CD4-positive, alpha-beta T cell (primary cell): ENCODE measurements at places on chromosomes 4 and X. TPM values are rescaled to one million over a fixed set of nuclear protein-coding genes. Genes with fewer than 3 reads are reported as not detected.

The SYTL5 gene
- not detected for total RNA-seq

The TMPRSS11A gene
- not detected for total RNA-seq

The GRIA3 gene
- total RNA-seq: not detected

The GAGE12H gene
- not detected for total RNA-seq

- DNase-seq: no peak
- H3K36me3 ChIP-seq: no peaks in the 10 kb centered on the region
- H3K27me3 ChIP-seq: no peaks in the 10 kb centered on the region
- H3K27ac ChIP-seq: no peak overlapping the region
- H3K4me3 ChIP-seq: no peak overlapping the region
- peaks cover 11% of the 10 kb centered on the region for H3K4me1 ChIP-seq
Measured at GRCh38 chr4:177320721-177321120, 11.0 kb downstream of the NEIL3 start.

The AFF2 gene
- 6.2 TPM for total RNA-seq

DNA sequence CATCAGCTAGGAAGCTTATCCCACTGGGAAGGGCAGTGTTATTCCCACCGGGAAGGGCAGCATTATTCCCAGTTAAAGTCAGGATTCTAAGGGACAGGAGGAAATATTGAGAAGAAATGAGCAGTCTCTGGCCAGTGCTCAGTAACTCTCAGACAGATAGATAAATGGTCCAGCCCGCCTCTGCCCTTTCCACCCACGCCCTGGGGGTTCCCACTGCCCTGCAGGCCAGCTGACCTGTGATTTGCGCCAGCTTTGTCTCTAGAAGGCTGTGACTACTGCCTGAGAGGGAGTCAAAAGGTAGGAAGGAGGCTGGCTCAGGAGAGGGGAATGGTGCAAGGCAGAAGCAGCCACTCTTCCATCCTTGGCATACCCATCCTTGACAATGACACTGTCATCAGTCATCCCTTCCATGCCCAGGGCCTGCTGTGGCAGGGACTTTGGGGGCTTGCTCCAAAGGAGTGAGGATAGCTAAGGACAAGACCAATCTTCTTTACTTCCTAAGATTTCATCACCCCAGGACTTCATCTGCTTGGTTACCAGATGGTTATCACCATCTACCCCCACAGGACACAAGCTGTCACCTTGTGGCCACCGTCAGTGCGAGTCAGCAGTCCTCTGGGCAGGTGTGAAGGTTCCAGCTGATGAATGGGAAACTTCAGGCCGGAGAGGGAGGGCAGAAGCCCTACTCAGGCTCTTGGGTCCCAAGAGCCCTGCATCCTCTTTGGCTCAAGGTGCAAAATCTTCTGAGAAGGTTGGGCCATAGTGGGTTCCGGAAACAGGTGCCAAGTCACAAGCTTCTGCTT is 49.5 kb downstream of the SEPSECS start:
- H3K36me3 ChIP-seq: no peaks in the 10 kb centered on the region
- no peak overlapping the region for H3K4me3 ChIP-seq
- no peaks in the 10 kb centered on the region for H3K27me3 ChIP-seq

The TRIM61 gene
- total RNA-seq: 0.47 TPM
